ENCODE measurements at places on chromosomes 6 and 20.
A peak's percentile ranks its signal among the peaks of the same experiment; 100 is the strongest.

DNA sequence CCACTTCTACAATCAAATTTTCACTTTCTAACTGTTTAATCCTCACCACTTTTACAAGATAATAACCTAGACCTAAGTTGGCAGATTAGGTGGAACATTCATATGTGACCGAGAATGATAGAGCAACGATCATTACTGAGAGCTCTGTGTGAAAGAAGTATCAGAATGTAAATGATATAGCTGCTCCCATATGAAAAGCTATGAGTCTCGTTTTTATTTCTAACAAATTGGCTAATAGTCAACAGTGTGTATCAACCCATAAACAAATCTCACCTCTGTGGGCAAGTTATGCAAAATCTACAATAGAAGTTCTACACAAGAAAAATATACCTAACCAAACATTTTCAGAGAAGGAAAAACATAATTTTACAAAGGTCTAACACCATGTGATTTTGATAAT lies 3.7 kb downstream of the LGSN start:
- no peak for DNase-seq

- DNase-seq = no peak
These were observed 382.4 kb upstream of the CDH4 start for GRCh38 chr20:60869625-60870024.

- DNase-seq = no peak
These were observed 10.8 kb downstream of the CDYL start for GRCh38 chr6:4786996-4787395.

- DNase-seq = no peak
These were observed 11.0 kb downstream of the ATP9A start for GRCh38 chr20:51757226-51757625.

GRCh38 chr20:31740208-31740607 lies 1.1 kb downstream of the TPX2 start:
- peak; percentile 87 for DNase-seq

GRCh38 chr6:163717106-163717764 lies 302.7 kb downstream of the QKI start:
- DNase-seq = no peak

DNA sequence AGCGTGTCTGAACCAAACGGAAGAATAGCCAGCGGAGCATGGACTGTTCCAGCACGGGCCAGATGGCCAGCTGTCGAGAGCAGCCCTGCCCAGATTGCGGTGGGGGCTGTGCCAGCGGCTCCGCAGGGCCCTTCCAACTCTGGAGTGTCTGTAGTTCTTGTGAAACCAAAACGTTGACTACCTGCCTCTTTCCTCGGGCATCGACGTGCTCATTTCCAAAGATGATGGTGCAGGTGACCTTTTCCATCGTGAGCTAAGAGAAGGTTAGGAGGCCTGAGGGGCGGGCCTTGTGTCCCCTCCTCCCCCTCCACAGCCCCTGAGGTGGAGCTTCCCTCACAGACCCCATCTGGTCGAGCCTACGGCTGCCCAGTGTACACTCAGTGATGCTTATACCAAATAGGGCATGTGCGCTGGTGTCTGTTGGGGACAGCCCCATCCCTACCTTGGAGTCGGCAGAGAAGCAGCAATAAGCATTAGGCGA lies 12.9 kb upstream of the C20orf144 start:
- DNase-seq = no peak

DNA sequence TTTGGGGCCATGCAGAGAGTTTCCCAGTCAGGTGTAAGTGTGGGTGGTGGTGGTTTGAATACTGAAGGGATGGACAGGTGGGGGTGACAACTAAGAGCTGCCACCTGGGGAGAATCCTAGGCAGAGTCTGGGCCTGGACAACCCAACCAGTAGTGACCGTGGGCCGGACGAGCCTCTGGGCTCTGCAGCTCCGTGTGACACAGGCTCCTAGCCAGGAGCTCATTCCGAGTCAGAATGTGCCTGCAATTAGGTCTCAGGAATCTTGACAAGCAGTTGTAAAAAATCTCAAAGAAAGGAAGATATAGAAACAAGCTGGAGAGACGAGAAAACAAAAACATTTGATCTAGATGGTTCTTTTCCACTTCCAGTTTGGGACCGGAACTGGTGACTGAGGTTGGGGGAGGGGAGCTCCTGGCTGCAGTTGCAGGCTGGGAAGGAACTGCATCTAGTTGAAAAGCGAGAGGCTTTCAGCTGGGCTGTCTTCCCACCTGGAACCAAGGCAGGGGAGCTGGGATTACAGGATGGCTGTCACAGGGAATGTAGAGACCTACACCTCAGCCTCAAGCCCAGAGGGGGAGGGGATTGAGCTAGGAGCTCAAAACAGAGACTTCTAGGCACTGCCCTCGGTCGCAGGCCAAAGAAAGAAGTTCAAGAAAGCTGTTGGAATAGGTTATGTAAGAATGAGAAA lies 156.9 kb downstream of the PAX1 start:
- DNase-seq = no peak

DNA sequence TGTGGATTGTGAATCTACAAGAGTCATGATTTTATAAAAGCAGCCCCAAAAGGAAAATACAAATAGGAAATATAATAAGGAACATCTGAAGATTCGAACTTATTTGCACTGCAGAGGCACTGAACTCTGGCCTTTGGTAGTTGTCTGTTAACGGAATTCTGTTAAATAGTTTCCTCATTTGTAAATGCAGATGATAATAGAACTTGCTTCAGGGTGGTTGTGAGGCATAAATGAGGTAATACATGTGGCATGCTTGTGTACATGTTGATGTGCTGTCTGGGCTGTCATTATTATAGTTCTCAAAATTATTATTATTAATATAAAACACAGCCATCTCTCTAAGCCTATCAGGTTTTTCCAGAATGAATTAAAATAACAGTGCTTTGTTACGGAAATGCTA lies 302.0 kb downstream of the NRN1 start:
- no peak for DNase-seq

GRCh38 chr6:11606332-11606731 lies 68.8 kb downstream of the TMEM170B start:
- peak; percentile 72 for DNase-seq

- DNase-seq = no peak
These were observed 13.3 kb downstream of the HLA-DPB1 start for GRCh38 chr6:33088931-33089620.

DNA sequence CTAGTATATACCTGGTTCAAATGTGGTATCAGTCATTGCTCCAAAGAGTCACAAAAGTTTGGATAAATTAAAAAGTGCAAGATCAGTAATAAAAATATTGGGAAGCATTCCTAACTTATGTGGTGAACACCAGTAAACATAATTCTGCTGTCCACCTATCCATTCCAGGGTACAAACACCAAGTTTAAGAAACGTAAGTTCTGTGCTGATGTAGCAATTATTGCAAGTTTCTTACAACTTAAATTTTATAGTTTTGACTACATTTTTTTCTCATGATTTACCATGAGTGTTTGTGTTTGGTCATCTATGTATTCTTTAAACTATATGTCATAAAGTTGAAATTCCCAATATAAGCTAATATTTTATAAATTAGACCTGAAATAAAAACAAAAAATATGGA lies 255.0 kb upstream of the THEMIS start:
- DNase-seq = no peak

GRCh38 chr6:28104392-28105244 lies 19.8 kb upstream of the ZSCAN16 start:
- DNase-seq = peak; percentile 87

- DNase-seq = no peak
These were observed 30.6 kb upstream of the PBOV1 start for GRCh38 chr6:138248878-138249277.
